ENCODE measurements at places on chromosomes 2 and 18. TPM values are rescaled to one million over a fixed set of nuclear protein-coding genes. Genes with fewer than 3 reads are reported as not detected.

- DNase-seq: no peak
Observed at GRCh38 chr2:49035481-49035880, 118.8 kb downstream of the FSHR start.

- no peak for DNase-seq
Observed at GRCh38 chr2:63680455-63680854, 91.7 kb downstream of the MDH1 start.

DNA sequence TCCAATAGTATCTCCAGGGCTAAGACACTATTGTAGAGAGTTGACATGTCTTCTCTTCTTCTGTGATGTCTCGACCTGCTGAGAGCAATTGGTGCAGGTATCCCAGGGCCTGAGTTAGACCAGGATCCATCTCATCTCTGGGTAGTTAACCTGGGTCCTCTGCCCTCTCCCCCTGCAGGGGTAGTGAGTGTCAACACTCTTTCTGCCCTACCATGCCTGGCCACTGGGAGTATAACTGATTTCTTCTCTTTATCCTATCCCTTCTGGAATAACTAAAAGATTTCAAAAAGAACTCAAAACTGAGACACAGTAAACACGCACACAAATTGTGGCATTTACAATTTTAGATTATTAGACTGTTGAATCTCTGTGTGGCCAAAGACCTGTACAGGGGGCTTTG lies 20.8 kb upstream of the SIX3 start:
- no peak for DNase-seq

DNA sequence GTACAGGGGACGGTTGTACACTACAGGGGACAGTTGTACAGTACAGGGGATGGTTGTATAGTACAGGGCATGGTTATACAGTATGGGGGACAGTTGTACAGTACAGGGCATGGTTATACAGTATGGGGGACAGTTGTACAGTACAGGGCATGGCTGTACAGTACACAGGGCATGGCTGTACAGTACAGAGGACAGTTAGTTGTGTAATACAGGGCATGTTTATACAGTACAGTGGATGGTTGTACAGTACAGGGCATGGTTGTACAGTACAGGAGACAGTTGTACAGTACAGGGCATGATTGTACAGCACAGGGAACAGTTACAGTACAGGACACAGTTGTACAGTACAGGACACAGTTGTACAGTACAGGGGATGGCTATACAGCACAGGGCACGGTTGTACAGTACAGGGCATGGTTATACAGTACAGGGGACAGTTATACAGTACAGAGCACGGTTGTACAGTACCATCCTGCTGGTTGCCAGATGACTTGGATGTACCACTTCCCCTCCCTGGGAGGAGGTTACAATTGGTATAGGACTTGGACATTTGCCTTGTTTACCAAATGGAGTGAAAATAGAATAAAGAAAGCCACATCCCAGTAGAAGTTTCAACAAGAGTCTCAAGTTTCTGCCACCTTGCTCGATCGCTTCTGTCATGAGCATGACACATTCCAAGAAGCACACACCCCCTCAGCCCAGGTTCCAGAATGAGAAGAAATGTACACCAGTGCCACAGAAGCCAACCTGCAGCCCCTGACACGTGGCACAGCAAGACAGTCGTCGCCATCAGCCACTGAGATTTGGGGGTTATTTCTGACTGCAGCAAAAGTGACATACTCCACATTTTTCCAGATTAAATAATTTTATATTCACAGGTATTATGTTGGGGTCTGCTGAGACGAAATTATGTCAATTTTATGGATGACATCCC lies 16.0 kb downstream of the CYRIA start:
- DNase-seq: no peak

SFTPB gene
- 14,488 TPM for polyA plus RNA-seq

SH3RF3 gene
- 2.9 TPM for polyA plus RNA-seq

MAPK4 gene
- polyA plus RNA-seq: 1.8 TPM
